Cerebellum (tissue), 4 donors: ENCODE measurements at places on chromosomes 5 and 9.

GRCh38 chr5:72034770-72035169 lies 72.5 kb upstream of the MAP1B start:
- peak; percentile 26 for DNase-seq

GRCh38 chr5:177300236-177300880 lies 3.2 kb downstream of the RAB24 start:
- DNase-seq: no peak

- no peak for DNase-seq
Observed at GRCh38 chr5:151015974-151016587, 4.3 kb upstream of the GPX3 start.

- DNase-seq: no peak
Observed at GRCh38 chr5:68139611-68140441, 75.7 kb upstream of the PIK3R1 start.

DNA sequence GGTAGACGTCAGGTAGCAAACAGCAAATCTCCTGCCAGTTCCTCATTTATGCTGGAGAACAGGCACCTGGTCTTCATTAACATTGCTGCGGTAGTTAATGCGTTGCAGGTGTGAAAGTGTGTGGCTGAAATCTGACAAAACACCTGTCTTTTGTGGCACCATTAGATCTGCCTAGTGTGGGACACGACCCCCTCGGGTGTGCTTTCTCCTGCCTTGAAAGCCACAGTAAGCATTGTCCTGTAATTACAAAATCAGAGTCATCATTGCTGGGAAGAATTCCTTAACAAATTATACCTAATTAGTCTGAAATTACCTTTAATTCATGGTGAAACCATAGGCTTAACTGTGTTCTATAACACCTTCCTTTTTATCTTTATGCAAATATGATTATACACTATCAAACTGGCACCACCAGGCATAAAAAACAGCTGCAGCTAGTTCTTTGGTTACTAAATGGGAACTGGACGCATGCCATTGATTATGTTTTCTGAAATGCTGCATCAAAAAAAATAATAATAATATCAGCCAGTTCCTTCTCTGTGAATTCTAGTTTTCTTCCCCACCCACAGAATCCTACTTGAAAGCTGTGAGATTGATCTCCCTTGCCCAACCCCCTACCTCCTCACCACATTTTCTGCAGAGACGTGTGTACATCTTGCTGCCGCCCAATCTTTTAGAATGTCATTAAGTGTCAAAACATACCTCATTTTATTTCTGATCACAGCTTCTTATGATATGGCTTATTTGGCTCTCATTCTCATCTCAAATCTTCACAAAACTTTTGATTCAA lies 374.0 kb downstream of the NFIB start:
- DNase-seq: no peak

GRCh38 chr5:11130131-11130530 lies 369.1 kb upstream of the DAP start:
- peak; percentile 15 for DNase-seq

GRCh38 chr5:128693764-128694163 lies 155.7 kb upstream of the FBN2 start:
- DNase-seq: no peak

DNA sequence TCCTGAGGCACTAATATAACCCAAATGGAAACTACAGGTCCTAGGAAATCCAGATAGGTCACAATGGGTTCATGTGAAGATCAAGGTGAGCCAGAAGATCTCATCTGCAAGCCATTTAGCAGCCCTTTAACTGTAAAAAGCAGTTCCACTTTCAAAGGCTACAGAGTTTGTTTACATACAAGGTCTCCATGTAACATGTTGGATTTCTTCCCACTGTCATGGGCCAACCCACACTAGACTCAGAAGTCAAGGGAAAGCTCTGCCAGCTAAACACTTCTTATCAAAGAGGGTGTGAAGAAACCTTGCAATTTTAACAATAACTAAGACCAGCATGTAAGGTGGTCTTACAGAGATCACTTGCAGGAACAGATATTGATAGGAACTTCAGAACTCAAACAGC lies 3.8 kb upstream of the CTNNAL1 start:
- DNase-seq: no peak

- DNase-seq: no peak
Observed at GRCh38 chr5:157279605-157280239, 13.8 kb downstream of the CYFIP2 start.

GRCh38 chr9:3719286-3719685 lies 193.5 kb upstream of the RFX3 start:
- no peak for DNase-seq

DNA sequence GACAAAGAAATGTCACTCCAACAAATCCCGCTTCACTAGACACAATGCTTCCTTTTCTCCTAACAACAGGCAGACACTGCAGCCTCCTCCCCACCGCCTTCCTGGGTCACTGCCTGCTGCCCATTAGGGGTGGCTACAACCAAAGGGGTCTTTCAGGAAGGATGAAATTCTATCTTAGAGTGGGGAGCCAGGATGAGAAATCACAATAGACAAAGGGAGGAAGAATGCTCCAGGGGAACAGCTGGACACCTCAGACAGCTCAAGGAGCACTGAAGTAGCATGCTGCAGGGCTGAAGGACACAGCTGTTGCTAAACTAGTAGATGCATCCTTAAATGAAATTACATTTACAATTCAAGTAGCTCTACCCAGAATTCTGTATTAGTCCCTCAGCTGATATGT lies 54.2 kb downstream of the PRELID2 start:
- no peak for DNase-seq

GRCh38 chr5:1541702-1542400 lies 18.1 kb upstream of the LPCAT1 start:
- DNase-seq: no peak

- DNase-seq: no peak
Observed at GRCh38 chr5:94423411-94423810, 195.0 kb downstream of the KIAA0825 start.

- no peak for DNase-seq
Observed at GRCh38 chr9:80204054-80204453, 632.3 kb downstream of the TLE4 start.

- DNase-seq: no peak
Observed at GRCh38 chr9:118558026-118558425, 811.2 kb downstream of the BRINP1 start.

- DNase-seq: no peak
Observed at GRCh38 chr9:27701587-27701986, 128.3 kb upstream of the C9orf72 start.

- DNase-seq: no peak
Observed at GRCh38 chr5:168174376-168174775, 117.1 kb upstream of the WWC1 start.

DNA sequence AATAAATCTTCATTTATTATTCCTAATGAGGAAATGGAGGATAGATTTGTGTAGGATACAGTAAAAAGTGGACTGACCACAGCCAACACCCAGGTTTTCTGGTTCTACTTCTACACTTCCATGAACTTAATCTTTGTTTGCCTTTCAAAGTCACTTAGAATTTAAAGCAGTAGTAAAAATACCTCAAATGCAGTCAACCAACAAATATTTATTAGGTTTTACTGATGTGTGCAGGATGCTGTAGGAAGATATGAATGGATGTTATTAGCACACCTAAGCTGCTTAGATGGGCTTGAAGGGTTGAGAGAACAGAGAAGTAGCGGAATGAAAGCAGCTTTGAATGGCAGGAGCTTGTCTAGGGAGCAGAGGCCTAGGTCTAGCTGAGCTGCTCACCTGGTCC lies 201.1 kb downstream of the PALM2AKAP2 start:
- DNase-seq: no peak

DNA sequence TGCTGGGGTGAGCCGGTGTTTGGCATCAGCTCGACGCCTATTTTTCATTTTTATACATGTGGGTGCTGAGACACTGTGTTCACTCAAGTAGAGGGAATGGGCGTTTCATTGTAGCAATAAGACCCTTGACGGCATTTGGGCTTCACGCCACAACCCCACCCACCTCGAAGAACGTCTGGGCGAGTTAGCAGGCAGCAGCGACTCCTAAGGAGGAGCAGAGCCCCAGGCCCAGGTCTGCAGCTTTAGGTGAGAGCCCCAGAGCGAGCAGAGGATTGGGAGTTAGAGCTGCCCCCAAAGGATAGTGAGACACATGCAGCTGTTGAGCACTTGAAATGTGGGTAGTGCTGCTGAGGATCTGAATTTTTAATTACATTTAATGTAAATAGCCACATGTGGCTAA lies 1.6 kb upstream of the ZFP62 start:
- no peak for DNase-seq

DNA sequence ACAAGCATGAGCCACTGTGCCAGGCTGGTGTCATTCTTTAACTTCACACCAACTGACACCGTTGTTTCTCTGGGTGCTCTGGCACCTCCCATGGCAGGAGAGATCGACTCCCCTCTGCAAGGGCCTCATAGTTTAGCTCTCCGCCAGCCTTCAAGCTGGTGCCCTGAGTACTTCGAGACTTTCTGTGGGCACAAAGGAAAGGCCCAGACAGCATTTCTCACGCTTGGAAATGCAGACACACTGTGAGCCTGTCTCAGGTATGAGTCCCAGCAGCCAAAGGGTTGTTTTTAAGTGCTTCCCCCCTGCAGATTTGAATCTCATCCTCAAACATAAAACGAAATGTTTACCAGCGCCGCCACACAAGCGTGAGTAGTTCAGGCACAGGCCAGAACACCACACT lies 11.1 kb upstream of the TCF7 start:
- DNase-seq: no peak

GRCh38 chr9:98430535-98431292 lies 175.3 kb upstream of the TBC1D2 start:
- DNase-seq: peak; percentile 32

- no peak for DNase-seq
Observed at GRCh38 chr5:54471398-54471797, 15.9 kb downstream of the HSPB3 start.

- no peak for DNase-seq
Observed at GRCh38 chr9:126430124-126430523, 103.5 kb downstream of the MVB12B start.

GRCh38 chr5:169723103-169723831 lies 86.2 kb downstream of the DOCK2 start:
- no peak for DNase-seq

DNA sequence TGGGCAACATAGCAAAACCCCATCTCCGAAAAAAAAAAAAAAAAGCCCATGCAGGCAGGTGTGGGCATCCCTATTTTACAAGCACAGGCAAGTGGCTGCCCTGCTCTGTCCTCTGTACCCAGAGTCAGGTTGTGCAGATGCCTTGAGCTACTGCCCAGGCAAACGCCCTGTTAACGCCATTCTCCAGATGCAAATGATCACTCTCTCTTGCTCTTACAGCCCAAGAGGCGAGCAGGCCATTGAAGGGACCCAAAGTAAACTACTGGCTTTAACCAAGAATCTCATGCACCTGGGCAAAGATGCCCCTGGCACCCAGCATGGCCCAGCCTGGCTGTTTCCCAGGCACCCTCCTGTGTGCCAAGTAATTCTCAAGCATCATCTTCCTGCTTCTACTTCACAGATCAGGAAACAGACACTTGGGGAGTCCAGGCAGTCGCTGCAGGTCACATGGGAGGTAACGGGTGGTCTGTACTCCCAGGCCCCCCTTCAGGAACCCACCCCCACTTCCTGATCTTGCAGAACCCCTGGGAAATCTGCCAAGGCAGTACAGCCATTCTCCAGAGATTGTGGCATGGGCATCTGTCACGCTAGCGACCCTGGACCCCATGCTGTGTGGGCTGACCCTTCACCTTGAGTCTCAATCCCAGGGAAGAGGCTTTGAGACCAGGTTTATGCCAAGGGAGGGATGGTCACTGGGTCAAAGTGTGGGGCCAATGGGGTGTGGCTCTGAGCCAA lies 14.2 kb downstream of the EEIG1 start:
- DNase-seq: no peak

- DNase-seq: no peak
Observed at GRCh38 chr5:109558364-109558763, 131.4 kb upstream of the MAN2A1 start.

GRCh38 chr5:6408260-6408596 lies 29.9 kb upstream of the MED10 start:
- no peak for DNase-seq

GRCh38 chr5:111942661-111943401 lies 185.8 kb upstream of the NREP start:
- DNase-seq: no peak

DNA sequence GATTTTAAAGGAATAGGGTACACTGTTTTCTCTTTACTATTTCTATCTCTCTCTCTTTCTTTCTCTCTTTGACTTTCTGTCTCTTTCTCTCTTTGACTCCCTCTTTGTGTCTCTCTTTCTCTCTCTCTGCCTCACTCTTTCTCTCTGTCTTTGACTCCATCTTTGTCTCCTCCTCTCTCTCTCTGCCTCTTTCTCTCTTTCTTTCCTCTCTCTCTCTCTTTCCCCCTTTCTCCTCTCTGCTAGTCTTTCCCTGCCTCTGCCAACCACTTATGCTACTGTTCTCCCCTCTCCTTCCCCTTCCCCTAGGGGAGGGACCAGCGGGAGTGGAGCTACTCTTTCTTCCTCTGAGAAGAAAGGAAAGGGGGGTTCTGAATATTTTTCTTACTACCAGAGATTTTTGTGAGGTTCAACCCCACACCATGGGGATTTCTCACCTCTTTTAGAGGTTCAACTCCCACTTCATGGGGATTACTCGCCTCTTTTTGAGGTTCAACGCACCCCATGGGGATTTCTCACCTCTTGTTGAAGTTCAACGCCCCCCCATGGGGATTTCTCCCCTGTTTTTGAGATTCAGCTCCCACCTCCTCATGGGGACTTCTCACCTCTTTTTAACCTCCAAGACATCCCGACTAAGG lies 309.9 kb downstream of the NR3C1 start:
- DNase-seq: no peak

DNA sequence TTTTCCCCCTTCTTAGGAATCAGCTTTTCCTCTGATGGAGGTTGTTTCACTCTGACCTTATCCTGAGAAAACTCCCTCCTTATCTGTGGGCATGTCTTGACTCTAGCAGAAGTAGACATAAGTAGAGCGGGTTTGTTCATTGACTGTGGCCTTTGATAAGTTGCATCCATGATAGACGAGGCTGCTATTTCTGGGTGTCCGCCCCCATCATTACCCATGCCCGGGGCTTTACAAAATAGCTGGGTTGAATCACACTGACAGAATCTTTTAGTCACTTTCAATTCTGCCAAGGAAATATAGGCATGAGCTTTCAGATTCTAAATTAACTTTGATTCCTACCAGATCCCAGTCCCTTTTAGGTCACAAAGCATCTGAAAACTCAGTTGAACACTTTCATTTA lies 223.8 kb downstream of the SEC61B start:
- DNase-seq: no peak

DNA sequence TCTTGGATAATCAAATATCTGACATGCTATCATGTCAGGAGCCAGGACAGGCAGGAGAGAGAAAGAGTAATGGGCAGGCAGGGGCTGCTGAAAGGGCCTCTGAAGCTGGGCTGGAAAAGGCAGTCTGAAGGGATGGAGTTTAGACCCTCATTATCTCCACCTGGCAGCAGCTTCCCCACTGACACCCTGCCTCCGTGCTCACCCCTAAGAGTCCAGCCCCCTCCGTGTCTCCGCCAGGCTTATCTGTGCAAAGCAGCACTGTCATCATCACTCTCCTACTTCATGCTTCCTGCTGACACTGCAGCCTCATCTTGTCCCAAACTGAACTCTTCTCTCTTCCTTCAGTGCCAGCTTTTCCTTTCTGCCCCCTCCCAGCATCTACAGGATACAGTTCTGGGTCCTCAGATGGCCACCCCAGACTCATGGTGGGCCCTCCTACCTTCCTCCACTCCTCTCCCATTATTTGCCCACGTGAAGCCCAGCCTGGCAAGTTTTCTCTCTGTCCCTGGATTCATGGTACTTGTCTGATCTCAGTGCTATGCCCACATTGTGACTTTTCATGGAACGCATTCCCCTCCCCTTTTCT lies 70.9 kb upstream of the KLF9 start:
- no peak for DNase-seq

GRCh38 chr9:135267191-135267809 lies 179.8 kb downstream of the OLFM1 start:
- DNase-seq: no peak
